Glutamatergic neuron (in vitro differentiated cells): ENCODE measurements at places on chromosomes 1 and 21. TPM values are rescaled to one million over a fixed set of nuclear protein-coding genes. Genes with fewer than 3 reads are reported as not detected.

Gene CCSAP
- 18.5 TPM for total RNA-seq

GRCh38 chr1:16207318-16208269 lies 4.9 kb downstream of the ARHGEF19 start:
- DNase-seq, result no peak

DNA sequence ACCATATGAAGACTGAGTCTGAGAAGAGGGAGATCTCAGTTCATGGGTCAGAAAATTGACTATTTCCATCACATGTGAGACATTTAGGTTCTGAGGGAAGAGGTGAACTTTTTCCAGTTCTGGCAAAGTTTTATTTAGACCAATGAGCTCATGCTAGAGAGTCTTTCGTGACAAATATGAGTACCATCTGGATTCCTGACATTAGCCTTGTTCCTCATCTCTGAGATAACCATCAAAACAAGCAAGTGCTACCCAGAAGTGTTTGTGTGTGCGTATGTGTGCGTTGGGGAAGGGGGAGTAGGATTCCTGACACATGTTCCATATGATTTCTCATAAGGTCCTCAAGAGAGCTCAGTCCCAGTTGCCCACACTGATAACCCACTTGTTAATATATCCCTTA lies 120.6 kb downstream of the FASLG start:
- no peak for DNase-seq

DNA sequence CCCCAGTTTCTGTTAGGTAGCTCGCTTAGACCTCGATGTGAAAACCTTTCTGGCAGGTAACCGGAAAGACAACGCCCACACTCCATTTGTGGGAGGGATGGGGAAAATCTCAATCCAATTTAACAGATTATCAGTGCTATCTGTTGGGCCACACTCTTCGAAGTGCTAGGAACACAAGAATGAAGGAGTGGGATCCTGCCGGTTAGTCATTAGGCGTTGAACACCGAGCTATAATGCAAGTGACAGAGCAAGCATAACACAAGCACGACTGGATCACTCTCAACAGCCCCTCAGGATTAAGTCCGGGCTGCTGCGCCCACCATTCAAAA lies 531 bp downstream of the SNIP1 start:
- no peak for DNase-seq

Gene BTBD19
- total RNA-seq, result 5.9 TPM

Gene ZMYM1
- 12.1 TPM for total RNA-seq

- DNase-seq, result no peak
These were observed 217.9 kb downstream of the RHOU start for GRCh38 chr1:228953207-228953606.

- peak; percentile 100 for DNase-seq
These were observed at the start of gene LSS for GRCh38 chr21:46228345-46229051. Gene LSS (minus strand): TSS chr21:46228774. CDS start chr21:46228745, 29 bp downstream.

DNA sequence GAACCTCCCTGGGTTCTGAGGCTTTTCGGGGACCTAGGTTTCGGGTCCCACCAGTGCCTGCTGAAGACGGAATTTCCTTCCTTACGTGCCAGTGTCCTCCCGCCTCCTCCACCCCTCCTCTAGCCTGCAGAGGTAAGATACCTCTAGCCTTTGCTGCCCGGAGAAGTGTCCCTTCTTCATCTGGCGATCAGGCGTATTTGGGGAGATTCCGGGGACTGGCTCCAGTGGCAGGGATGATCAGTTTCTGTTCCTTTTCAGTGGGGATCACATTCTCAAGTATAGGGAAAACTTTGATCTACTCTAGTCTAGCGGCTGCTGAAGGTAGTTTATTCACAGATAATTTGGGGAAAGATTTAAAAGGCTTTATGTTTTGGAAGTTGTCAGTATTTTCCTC lies 674 bp downstream of the CEP350 start:
- no peak for DNase-seq

DNA sequence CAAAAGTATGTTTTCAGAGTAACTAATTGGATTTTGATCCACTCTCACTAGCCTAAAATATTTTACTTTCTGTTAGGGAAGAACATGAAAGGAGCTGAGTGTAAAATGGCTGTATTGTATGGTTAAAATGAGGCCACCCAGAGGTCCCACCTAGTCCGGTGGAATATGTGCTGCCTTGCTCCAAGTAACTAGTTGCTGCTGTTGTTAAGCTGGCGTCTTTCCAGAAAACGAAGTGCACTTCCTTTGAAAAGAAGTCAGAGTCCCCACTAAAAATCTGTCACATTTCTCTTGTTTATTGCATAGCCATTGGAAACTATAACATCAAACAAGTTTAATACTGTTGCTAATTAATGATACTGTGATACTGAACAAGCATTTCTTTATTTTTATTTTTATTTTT lies 3.2 kb downstream of the SLC25A33 start:
- DNase-seq, result no peak

DNA sequence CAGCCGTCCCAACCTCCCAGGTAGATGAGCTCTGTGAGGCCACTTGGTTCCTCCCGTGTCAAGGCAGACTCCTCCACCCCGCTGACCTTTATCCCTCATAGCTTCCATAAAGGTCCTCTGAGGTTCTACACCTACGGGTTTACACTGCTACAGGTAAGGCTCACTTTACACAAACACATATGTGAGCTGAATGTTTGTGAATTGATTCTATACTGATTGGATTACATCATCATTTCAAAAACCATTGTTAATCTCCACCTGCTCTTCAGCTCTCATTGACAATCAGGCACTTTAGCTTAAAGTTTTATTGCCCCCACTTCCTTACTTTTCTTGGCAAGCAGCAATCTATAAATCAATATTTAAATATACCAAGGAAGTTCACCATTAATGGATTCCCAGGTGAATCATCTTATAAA lies 12.8 kb upstream of the RGS16 start:
- DNase-seq, result no peak

DNA sequence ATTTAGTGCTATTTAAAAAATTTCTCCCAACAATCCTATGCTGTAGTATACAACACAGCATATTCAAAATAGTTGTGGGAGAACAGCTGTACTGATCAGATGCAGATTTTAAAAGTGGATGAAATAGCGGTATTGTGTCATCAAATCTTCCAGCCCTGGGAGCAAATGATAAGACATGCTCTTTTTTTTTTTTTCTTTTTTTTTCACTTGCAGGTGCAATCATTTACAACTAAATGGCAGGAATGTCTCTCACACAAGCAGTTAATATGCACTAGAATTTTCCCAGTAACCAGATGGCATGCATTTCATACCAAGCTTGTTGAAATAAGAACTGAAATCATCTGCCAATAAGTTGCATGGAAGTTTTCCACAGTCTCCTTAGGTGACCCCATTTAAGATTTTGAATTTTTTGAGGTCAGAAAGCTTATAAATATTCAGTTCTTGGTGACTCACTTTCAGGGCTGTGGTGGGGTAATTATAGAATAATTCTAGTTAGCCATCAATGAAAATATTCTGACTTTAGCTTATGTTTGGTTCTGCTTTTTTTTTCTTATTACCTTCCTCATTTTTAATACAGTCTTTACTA lies 623.9 kb upstream of the NR5A2 start:
- no peak for DNase-seq

Gene ELAPOR1
- 1.5 TPM for total RNA-seq

- DNase-seq, result no peak
These were observed 383.0 kb upstream of the VAMP3 start for GRCh38 chr1:7388141-7388487.

Gene VWA5B1
- 0.10 TPM for total RNA-seq

Gene KIAA0319L
- total RNA-seq, result 74.7 TPM

Gene AKR1A1
- total RNA-seq, result 182 TPM
